PC-9 (cell line): ENCODE measurements at places on chromosomes 2 and 18. TPM values are rescaled to one million over a fixed set of nuclear protein-coding genes. Genes with fewer than 3 reads are reported as not detected.

The SLC5A7 gene
- total RNA-seq, result not detected in 2 replicates

GRCh38 chr2:28423856-28424605, 31.4 kb downstream of the FOSL2 start:
- H3K27ac ChIP-seq, result no peak overlapping the region
- H3K27me3 ChIP-seq, result no peaks in the 10 kb centered on the region
- no peaks in the 10 kb centered on the region for H3K36me3 ChIP-seq
- H3K4me1 ChIP-seq, result no peaks in the 10 kb centered on the region
- DNase-seq, result no peak

DNA sequence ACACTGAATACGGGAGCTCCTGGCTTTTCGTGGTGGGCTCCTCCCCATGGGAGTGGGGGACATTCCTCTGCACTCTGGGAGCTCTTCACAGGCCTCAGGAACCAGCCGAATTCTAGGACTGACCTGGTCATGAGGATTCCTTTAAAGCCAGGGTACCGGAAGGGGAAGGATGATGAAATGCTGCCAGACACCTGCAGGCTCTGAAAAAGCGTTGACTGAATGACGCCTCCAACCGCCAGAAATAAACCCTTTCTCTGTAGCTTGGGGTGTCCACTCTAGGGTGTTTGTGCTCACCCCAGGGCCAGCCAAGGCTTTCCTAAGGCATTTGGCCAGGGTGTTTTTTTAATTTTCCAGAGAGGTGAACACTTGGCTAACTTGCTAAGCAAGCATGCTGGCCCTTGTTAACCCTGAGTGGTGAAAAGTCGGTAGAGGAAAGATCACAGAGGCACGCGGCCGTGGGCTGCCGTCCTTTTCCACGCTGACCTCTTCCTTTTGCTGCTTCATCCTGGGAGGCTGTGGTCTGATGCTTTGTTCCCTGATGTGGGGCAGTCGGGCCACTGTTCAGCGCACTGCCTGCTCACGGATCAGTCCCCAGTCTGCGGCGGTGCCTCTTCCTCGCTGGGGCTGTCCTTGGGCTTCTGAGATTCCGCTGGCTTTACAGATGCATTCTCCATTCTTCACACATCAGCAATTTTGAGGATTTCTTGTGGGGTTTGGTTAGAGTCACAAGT, 32.0 kb downstream of the IMPA2 start:
- no peak for DNase-seq
- no peak overlapping the region for H3K27ac ChIP-seq
- no peaks in the 10 kb centered on the region for H3K36me3 ChIP-seq
- H3K27me3 ChIP-seq, result no peaks in the 10 kb centered on the region

GRCh38 chr2:46194856-46195255, 102.4 kb upstream of the EPAS1 start:
- H3K36me3 ChIP-seq, result no peaks in the 10 kb centered on the region
- H3K27me3 ChIP-seq, result no peaks in the 10 kb centered on the region
- no peaks in the 10 kb centered on the region for H3K4me1 ChIP-seq
- no peak for DNase-seq

DNA sequence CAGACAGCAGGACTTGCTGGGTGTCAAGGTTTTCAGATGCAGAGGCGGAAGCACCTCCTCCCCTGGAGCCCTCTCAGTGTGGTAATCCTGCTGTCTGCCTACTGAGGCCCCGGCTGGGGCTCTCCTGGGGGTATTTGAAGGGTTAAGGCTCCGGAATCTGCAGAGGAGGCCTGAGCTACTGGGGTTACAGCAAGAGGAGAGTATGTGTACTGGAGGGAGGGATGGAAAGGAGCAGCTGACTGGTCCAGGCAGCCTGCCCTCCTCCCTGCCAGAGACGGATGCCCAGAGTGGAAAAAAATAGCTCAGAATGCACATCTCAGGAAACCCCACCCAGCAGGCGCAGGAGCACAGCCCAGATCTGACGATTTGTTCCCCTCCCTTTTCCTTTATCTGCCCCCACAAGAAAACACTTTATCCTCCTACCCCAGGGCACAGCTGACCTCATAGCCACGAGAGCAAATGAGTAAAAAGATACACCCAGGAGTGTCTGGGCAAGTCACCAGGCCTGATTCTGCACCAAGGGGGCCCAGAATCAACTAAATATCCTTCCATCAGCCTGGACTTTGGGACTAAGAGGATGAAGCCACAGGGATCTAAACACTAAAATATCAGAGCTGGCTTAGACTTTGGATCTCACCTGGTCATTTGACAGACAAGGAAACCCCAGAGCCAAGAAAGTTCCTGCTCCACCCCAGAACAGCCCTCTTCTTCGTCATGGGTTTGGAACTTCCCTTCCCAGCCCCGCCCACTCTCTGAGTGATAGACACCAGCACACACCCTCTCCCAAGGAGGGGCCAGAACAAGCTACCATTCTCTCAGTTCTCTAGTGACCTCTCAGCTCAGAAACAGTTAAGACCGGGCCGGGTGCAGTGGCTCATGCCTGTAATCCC, 5.5 kb downstream of the TMBIM1 start:
- no peaks in the 10 kb centered on the region for H3K27me3 ChIP-seq
- DNase-seq, result peak; percentile 89
- H3K27ac ChIP-seq, result peak overlapping the region; percentile 98
- H3K36me3 ChIP-seq, result no peaks in the 10 kb centered on the region

The PMAIP1 gene
- 16.5 and 17.0 TPM in 2 replicates for total RNA-seq
